SK-N-SH treated with all-trans-retinoic acid at 6 μM for 48 hours (cell line): ENCODE measurements at places on chromosomes 7 and 10.
A peak's percentile ranks its signal among the peaks of the same experiment; 100 is the strongest.

- ATAC-seq: no peak
Measured at GRCh38 chr7:68246189-68246633, 1249.6 kb downstream of the TYW1 start.

GRCh38 chr10:23373156-23373555, 28.6 kb upstream of the C10orf67 start:
- ATAC-seq: no peak

DNA sequence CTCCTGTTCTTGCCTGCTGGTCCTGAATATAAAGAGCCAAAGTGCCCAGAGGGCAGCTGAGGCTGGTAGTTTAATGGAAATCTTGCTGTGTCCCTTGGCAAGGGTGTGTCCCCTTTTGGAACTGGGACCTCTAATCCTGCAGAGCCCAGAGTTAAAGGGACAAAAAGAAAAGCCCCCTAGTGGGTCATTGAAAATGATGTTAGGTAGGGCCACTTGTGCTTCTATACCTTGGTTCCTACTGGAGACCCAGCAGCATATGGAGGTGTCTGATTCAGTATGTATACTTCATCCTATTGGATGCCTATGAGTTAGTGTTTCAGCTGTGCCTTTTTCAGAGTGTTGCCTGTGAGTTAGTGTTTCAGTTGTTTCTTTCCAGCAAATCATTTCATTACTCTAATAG, 30.5 kb downstream of the TFAM start:
- no peak for ATAC-seq

DNA sequence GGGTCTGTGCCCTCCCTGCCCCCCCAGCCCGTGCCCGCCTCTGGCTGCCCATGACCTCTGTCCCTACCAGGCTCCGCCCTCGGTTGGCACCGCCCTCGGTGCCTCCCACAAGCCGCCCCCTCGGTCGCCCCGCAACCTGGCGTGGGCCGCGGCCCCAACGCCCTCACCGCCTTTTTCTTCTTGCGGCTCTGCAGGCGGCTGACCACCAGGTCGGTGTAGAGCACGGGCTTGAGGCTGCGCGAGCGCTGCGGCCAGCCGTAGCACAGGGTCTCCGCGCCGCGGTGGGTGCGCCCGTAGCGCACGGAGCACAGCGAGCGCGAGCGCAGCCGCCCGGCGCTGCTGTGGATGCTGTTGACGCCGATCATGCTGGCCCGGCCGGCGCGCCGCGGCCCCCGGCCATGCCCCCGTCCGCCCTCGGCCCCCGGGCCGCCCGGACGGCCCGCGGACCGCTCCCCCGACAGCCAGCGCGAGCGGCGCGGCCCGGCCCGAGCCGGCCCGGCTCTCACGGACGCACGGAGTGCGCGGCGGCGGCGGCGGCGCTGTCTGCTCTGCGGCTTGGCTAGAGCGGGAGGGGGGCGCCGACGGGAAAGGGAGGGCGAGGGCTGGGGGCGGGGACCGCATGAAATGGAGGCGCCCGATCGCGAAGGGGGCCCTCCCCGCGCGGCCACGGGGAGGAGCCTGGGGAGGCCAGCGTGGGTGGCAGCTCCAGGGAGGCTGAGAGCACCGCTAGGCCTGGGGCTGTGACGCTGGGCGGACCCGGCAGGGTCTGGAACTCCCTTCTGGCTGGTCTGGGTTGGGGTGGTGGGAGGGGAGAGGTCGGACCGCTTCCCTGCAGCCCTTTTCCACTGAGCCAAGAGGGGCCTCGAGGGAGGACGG, 9.6 kb downstream of the PSD start:
- ATAC-seq: peak; percentile 10; the same call in 2 of the 3 replicates

DNA sequence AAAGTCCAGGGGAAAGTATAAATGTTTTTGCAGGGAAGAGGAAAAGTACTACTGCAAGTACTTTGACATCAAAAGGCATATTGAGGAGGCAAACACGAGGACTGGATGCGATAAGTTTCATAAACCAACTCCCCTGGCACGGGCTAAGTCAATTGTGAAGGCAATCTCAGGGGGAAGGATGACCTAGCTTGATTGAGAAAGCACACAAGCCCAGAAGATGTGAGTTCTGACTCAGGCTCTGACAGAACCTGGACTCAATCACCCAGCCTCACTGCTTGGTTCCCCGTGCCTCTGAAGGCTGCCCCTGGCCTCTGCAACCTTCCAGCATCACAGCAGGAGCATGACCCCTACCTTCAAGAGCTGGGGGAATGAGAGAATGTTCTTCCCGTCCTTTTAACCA, 93.2 kb upstream of the ZNF438 start:
- no peak for ATAC-seq

DNA sequence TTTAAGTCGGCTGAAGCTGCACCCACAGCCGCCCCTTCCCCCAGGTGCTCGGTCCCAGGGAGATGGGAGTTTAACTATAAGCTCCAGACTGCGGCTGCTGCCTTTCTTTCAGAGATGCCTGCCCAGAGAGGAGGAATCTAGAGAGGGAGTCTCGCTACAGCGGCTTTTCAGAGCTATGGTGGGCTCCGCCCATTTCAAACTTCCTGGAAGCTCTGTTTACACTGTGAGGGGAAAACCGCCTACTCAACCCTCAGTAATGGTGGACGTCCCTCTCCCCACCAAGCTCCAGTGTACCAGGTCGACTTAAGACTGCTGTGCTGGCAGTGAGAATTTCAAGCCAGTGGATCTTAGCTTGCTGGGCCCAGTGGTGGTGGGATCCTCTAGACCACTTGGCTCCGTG, 135.4 kb downstream of the CXCL12 start:
- no peak for ATAC-seq

- ATAC-seq: no peak
Measured at GRCh38 chr10:27242473-27242950, 1.9 kb upstream of the ACBD5 start.

DNA sequence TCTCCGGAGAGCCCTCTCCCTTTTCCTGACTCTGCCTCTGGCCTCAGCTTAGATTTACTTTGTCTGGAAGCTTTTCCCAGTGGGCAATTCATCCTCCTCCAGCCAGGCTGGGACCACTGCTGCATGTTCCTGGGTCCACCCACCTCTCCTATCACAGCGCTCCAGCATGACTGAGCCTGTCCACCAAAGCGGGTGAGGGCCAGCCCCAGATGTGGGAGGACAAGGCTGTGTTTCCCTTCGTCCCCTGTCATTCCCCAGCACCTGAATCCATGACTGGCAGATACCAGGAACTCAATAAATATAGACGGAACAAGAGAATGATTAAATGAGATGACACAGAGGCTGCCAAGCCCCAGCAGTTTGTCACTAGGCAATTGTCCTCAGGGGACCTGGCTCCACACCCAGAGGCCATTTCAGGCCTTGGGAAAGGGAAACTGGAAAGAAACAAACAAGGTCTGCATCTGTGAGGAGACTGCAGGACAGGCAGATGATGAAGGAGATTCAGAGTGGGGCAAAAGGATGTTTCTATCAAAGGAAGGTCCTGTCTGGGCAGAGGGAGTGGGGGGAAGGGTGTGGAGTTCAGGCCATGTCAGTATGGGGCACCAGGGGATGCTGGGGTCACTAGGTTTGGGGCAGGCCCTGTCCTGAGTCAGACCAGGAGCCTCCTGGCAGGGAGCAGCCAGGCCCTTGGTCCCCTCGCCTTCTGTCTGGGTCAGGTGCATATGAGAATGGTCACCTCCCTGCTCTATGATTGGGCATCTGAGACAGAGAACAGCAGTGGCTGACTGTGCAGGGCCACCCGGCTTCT, 576.4 kb downstream of the GRID1 start:
- no peak for ATAC-seq

DNA sequence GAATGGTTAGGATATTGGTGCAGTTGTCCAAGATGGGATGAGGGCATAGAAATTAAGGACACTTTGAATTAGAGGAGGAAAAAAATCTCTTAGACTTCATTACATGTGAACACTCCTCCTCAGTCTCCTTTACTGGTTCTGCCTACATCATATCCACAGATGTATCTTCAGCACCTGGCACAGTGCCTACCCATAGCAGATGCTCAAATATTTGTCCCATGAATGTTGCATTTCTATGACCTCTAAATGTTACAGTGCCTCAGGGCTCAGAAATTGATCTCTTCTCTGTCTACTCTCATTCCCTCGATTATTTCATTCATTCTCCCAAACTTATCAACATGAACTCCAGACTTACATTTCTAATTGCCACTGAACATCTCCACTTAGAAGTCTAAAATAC, 17.1 kb downstream of the CNNM1 start:
- no peak; the same call in 2 of the 3 replicates for ATAC-seq

GRCh38 chr7:1700536-1701333, 30.7 kb downstream of the ELFN1 start:
- no peak for ATAC-seq

DNA sequence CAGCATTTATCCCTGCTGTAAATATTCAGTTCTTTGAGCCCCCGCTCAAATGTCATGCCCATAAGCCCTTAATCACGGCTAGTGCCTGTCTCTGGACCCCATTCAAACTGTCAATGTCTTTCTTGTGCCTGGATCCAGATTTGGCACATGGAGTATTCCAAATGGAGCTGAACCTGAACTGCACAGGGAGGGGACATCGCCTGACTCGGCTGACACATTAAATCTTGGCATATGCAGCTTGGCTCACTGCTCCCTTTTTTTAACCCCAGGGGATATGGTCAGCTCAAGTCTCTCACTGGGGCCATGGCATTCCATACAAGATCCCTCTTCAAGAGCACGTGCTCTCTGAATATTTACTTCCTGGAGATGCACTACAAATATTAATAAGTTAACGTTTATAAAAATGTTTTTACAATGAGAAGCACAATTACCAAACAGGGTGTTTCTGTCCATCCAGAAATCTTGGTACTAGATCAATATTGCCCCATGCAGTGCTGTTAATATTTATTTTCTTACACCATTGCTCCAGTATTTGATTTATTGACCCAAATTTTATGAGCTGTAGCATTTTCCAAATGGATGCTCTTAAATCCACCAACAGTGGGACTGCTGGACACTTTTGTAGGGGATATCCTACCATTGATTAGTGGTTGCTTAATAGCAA, 57.4 kb downstream of the FGFR2 start:
- ATAC-seq: no peak

GRCh38 chr7:127419196-127419595, 26.7 kb upstream of the ZNF800 start:
- ATAC-seq: no peak

DNA sequence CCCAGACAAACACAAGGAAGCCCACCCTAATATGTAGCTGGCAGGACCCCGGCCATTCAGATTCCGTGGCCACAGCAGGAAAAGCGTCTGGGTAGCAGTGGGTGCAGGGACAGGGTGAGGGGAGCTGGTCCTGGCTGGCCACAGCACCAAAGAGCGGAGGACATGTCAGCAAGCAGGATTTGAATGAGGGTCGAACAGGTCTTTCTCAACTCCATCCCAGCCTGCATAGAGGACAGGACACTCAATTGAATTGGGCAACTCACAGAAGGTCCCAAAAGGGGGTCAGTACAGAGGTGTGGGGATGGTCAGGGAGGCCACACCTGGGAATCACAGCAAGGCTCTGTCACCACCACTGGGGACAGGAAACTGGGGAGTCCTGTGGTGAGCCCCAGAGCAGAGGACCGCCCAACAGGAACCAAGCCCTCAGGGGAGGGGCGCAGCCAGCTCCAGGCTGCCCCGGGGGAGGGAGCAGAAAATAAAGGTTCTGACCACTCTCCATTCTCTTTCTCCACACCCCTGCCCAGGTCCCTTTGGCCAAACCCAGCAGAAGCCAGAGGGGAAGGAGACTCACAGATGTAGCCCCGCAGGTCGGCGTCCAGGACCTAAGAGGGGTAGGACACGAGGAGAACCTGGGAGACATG, 108.7 kb upstream of the PPP2R2D start:
- no peak for ATAC-seq

DNA sequence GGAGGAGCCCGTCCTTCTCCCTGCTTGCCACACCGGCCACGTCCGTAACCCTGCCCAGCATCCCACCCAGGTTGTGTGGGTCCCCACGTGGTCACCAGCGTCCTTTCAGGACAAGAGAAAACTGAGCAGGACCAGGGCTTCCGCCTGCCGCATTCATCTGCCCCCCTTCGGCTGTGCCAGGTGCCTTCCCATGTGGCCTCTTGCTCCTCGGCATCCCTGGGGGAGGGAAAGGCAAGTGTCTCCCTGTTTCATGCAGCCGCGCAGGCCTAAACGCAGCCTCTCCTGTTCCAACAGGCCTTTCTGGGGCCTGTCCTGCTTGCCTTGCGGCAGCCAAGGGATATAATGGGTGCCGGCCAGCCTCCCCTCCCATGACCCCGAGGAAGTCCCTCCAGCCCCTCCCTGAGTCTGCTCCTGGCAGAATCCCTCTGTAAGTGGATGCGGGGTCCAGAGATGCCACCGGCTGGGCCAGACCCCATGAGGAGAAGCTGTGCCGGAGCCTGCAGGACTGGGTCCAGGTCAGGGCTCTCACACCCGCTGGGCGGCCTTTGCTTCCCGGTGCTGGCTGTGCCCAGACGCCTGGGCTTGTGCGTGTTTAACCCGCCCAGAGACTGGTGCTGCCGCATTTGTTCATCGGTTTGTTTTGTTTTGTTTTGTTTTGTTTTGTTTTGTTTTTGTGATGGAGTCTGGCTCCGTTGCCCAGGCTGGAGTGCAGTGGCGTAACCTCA, 23.1 kb downstream of the SHH start:
- ATAC-seq: no peak; the same call in 1 of the 3 replicates

DNA sequence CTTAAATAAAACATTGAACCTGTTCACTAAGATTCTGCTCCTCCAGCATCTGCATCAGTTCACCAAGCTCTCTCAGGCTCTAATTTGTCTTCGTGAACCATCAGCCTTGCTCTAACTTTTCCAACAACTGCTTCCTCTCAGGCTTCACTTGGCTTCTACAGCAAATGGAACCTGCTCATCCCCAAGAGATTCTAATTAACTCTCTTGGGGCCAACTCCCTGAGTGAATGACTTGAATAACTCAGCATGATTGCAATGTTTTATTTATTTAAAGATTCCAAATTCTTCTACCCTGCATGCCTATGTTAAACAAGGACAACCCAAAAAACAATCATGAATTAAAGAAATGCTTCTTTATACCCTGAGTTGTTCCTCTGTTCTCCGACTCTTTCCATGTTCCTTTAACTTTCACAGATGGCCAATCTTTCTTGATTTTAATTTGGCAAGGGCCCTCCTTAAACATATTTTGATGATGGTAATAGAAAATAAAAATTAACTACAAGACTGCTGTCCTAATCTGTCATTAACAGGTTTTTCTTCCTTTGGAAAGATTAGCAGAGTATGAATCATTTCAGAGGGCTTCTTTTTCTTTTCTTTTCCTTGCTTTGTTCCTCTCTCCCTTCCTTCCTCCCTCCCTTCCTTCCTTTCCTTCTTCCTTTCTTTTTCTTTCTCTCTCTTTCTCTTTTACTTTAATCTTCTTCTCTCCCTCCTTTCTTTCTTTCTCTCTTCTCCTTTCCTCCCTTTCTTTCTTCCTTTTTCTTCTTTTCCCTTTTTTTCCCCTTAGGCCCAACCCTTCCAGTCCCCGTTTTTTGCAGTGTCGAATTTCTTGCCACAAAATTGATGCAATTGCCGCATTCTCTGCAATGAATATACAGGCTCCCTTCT, 195.0 kb upstream of the RHOBTB1 start:
- ATAC-seq: no peak

GRCh38 chr10:69890065-69890847, 88.5 kb downstream of the COL13A1 start:
- ATAC-seq: no peak

GRCh38 chr7:65235586-65235985, 138.1 kb upstream of the ZNF92 start:
- ATAC-seq: no peak

- ATAC-seq: peak; percentile 1; the same call in 2 of the 3 replicates
Measured at GRCh38 chr7:24978843-24979469, 1.0 kb downstream of the OSBPL3 start.
